Caki2 (cell line): ENCODE measurements at places on chromosomes 6 and 20. TPM values are rescaled to one million over a fixed set of nuclear protein-coding genes. Genes with fewer than 3 reads are reported as not detected.

INSM1 gene
- not detected in 2 replicates for total RNA-seq

GRCh38 chr6:41445261-41445660 lies 100.9 kb upstream of the FOXP4 start:
- DNase-seq: no peak

IP6K3 gene
- total RNA-seq: 0.07 and 0.12 TPM in 2 replicates

GRCh38 chr20:32663335-32664011 lies 10.3 kb downstream of the C20orf203 start:
- no peak for DNase-seq

- DNase-seq: no peak
Measured at GRCh38 chr6:168916576-168917211, 337.0 kb downstream of the THBS2 start.

MMP24 gene
- 14.3 and 17.1 TPM in 2 replicates for total RNA-seq

DNA sequence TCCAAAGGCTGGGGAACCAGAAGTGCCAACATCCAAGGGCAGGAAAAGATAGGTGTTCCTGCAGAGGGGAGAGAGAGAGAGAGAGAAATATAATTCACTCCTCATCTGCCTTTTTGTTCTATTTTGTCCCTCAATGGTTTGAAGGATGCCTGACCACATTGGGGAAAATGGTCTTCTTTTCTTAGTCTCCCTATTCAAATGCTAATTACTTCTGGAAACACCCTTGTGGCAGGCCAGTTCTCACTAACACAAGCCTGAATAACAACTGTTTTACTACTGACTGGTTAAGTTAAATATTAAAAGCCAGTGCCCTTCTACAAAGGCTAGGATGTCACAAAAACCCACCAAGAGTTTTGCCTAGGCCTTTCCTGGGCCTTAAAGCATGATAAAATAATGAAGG lies 425.4 kb upstream of the HTR1E start:
- no peak for DNase-seq

DNA sequence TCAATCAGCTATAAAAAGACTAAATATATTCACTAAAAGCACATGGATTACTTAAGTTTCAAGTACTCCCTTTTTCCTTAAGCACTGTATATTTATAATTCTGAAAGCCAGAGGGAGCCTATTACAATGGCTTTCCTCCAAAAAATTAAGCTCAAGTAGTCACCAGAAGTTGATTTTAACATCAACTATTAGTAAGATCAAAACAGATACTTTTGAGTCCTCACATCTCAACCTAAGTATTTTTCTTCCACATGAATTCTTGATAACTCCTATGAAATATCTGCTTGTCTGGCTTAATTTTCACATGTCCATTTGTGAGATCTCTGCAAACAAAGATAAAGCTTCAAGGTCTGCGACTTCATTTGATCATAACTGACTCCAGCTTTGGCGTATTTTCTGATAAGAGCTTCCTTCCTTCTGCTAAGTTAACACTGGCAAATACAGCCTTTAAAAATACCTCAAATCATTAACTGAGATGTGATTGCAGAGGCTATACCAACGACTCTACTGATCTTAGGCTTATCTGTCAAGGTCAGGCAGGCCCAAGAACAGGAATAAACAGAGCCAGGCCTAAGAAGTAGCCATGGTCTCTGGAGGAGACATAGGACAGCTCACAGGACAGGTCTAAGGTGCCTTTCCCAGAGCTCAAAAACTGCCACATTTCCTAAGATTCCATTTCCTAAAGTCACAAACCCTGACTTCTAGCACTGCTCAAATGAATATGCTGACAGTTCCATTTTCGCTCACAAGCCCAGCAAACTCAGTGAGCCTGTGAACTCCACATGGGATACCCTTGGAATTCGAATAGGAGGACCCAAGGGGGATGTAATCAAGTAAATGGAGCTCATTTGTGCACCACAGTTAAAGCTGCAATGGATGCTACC lies 10.0 kb downstream of the SNX5 start:
- no peak for DNase-seq

DNA sequence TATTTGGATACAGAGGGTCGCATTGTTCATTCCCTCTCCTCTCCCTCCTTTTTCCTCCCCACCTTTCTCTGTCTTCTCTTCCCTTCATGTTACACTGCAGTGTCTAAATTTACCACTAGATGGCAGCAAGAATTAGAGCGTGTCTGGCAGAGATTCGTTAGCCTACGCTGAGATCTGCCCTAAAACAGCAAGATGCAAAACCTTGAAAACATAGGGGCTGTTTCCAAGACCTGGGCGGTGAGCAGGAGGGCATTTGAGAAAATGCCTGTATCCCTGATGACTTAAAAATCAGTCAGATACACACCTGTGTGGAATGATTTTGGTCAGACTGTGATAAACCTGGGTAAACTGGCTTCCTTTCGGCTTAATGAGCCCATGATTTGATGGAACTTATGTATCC lies 101.5 kb upstream of the ISM1 start:
- peak; percentile 69 for DNase-seq

- DNase-seq: no peak
Measured at GRCh38 chr6:90221403-90221802, 75.2 kb downstream of the BACH2 start.

DNA sequence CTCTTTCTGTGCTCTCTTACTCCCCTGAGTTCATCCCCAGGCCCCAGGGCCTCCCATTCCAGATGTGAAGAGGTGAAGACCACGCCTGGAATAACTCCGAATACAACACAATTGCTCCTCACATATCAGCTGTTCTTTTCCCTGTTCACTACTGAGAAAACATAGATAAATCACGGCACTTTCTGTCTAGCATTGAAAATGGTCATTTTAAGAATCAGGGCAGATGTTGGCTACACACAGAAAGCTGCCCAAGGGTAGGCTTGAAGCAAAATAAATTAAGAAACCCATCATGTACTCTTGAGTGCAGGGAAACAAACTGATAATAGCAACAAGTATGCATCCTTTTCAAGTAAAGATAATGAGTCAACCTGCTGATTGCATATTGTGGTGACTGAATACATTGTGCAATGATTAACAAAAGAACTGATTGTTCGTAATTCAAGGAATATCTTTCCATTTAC lies 382.5 kb downstream of the PRKN start:
- no peak for DNase-seq

DNA sequence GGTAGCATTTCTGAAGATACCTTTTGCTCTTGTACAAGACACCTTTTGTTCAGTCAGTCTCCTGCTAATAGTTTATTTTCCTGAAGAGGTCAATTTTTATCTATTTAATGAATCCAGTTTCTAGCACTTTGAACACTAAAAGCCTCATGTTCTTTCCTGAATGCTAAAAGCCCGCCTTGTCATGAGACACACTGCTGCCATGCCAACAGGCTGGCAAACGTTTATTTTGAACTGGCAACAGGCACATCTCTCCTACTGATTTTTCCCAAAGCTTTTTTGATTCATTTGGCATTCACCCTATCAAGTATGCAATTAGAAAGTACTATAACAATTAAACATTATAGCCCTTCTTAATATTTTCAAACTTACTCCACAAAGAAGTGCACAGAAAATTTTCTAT lies 421.2 kb upstream of the EYS start:
- no peak for DNase-seq

- DNase-seq: no peak
Measured at GRCh38 chr6:87487555-87487954, 14.8 kb downstream of the SLC35A1 start.

DNA sequence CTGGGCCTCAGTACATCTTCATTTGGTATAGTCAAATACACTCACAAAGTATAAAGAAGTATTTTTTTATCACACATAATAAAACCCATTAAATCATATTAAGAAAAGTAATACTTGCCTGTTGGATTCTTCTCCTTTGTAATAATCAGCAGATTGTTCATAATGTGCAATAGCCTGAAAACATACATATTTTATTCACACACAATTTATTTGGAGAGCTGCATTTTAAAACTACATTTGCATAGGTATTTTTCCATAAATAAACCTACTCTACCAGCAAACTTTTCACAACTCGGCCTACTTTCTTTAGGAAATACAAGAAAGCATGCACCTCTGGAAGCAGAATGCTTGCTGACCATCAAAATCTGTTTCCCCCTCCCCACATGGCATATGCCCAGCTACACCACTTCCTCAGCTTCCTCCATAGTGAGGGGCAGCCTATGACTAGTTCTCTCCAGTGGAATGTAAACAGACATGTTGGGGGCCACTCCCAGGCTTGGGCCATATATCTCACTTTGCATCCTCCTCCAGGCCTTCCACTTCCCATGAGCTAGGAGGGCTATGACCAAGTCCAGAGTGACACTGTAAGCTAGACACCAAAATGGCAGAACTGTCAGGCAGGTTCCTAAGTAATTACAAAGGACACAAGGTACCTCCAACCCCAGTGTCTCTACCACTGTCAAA lies 28.3 kb downstream of the GZF1 start:
- DNase-seq: no peak

DNA sequence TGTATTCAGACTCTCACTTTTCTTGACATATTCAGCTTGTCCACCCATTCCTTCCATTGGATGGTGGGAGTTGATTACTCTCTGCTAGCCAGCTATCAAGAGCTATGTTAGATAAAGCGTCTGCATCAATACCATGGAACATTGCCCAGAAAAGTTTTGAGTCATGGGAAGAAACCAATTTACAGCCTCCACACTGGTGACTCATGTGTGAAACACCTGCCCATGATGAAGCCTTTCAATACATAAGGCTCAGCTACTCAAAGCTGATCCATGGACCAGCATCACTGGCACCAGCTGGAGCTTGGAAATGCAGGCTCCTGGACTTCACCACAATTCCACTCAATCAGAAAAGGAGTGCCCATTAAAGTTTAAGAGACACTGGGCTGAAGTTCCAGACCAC lies 16.1 kb downstream of the PLA2G7 start:
- DNase-seq: peak; percentile 11
